ENCODE measurements at places on chromosomes 1 and 21. TPM values are rescaled to one million over a fixed set of nuclear protein-coding genes. Genes with fewer than 3 reads are reported as not detected.

GRCh38 chr1:94795434-94795833 is 24.7 kb upstream of the SLC44A3 start:
- no peak for DNase-seq

- no peak for DNase-seq
These were observed 50.0 kb upstream of the POGK start for GRCh38 chr1:166789286-166789685.

ARMH1 gene
- polyA plus RNA-seq, result 1.1 TPM

DNA sequence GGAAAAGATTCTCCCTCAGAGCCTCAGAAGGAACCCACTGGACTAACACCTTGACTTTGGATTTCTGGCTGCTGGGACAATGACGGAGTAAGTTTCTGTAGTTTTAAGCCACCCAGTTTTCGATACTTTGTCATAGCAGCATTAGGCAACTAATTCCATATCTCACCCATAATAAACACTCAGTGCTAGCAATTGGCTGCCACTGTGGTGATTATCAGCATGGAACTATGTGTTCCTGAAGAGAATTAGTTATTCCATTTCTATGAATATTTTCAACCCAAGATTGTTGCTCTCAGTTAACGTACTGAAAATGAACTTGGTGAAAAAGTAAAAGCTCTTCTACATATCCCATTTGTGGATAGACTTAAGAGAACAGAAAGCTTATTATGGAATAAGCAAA is 299.3 kb downstream of the DISC1 start:
- DNase-seq, result no peak

BRDT gene
- polyA plus RNA-seq, result not detected
